ENCODE measurements at places on chromosomes 7 and 10.
A peak's percentile ranks its signal among the peaks of the same experiment; 100 is the strongest.

GRCh38 chr7:101804967-101805366 is 12.5 kb upstream of the CUX1 start:
- no peak for DNase-seq

DNA sequence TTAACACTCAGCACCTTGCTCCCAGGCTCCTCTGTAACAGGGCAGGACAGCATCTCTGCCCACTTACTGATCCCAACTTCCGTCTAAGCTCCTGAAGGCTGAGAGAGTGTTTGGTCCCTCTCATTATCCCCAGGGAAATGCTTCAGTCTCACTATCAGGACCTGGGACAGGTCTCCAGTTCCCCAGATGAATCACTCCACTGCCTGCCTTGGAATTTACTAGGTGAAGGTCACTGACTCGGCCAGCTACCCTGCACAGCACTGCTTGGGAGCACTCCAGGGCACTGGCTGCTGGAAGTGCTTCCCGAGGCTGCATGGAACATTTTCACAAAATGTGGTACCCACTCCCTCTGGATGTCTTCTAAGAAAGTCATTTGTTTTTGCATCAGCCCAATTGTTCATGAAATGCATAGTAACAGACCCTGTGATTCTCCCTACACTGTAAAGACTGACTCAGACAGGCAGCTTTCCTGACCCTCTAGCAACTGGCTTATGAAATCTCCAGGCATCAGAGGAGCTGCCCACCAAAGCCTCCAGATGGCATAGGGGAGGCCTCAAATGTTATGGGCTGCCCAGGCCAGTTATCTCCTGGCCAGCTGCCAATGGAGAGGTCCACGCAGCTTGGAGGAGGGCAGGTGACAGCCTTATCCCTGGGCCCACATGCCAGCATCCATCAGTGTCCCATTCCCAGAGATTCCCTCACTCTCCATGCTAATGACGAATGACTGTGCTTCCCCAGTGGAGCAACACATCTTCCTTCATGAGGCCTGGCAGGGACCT is 89.1 kb downstream of the GFRA1 start:
- peak; percentile 67 for DNase-seq

DNA sequence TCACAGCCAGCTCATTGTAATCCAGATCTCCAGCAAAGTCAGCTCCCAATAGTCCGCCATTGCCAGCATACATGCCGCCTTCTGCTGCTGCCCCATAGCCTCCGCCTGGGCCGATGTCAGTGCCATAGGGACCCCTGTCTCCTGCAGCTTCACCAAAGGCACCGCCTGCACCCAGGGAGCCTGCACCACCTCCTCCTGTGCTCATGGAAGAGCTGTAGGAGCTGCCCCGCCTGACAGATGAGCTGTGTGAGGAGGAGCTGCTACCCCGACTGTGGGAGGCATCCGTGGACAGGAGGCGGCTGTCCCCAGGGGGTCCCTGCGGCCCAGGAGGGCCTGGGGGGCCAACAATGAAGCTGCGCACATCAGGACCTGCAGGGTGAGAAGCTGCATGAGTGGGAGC is 51.7 kb downstream of the COL17A1 start:
- DNase-seq = no peak

GRCh38 chr7:108570146-108570755 is 577 bp downstream of the DNAJB9 start:
- DNase-seq = no peak

GRCh38 chr7:80635998-80636397 is 2.4 kb upstream of the CD36 start:
- DNase-seq = no peak

DNA sequence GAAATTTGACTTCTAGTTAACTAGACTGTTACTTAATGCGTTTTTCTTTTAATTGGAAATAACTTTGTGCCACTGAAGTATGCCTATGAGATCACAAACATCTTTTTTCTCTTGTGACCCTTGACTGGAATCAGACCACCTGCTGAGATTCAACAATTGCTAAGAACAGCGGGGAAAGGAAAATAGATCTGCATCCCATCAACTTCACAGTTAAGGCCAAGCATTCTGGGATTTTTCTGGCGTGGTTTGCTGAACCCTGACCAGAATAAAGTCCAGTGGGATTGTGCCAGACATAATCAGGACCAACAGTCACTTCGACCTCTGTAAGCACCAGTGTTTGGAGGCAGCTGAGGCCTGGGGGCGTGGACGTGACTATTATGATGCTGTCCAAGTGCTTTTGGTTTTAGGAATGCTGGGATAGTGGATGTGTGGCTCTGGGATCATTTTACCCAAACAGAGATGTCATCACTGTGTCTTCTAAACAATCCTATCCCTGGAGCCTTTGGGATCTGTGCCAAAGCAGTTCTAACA is 373.3 kb upstream of the PRKCQ start:
- DNase-seq = no peak

DNA sequence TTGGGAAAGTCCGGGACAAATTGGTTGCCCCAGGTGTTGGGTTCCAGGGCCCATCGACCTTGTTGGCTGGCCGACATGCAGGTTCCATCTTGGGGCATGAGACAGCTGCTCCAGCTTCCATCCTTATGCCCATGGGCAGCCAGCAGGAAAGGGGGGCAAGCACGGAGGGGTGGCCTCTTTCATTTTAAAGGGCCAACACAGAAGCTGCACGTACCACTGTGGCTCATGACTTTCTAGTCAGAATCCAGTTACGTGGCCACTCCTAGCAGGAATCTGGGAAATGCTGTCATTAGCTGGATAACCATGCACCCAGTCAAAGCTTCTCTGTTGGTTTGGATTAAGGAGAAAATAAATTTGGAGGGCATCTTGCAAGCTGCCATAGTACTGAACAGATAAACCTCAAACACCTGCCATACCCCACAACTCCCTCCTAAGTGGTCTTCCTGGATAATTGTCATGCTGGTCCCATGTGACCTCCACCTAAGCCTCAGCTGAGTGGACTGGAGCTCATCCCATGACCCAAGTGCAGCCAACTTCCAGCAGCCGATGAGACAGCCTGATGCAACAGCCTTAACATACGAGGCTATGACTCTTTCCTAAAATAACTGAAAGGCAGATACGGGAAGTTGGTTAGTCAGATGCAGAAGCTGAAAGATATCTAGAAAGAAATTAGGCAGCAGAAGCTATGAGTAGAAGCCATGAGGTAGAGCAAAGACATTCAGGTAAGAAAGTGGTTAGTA is 21.4 kb upstream of the GSDME start:
- DNase-seq = no peak

GRCh38 chr10:124728830-124729661 is 15.1 kb downstream of the FAM53B start:
- no peak for DNase-seq

DNA sequence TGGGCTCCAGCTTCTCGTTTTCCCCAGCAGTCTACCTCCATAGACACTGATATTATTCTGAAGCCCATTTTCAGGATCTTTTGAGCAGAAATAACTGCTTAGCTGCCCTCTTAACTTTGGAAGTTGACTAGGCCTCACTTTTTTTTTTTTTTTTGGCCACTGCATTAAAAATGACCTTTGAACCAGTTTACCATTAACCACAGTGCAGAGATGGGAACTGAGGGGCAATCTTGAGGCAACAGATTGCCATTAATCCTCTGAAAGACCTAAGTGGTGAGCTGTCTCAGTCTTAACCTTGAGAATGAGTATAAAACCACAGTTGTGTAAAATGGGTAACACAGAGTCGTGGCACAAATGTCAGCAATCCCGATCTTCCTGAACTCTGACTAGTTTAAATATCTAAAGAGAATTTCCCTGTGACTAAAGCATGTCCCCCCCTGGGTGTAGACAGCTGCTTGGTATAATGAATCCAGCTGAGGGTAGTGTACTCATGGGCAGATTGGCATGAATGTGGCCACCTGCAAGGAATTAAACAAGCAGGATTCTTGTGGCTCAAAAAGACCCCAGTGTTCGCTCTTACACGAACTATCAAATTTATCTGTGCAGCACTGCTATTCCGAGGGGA is 46.1 kb upstream of the FMC1 start:
- DNase-seq = no peak

GRCh38 chr10:27240212-27241009 is at the start of gene ACBD5:
ACBD5 (minus strand) TSS chr10:27240797; CDS start chr10:27240688, 109 bp downstream.
- peak; percentile 67 for DNase-seq

- DNase-seq = no peak
These were observed 102.1 kb upstream of the MAGI2 start for GRCh38 chr7:79555571-79555970.

- DNase-seq = peak; percentile 22
These were observed 66.2 kb upstream of the ARID5B start for GRCh38 chr10:61835069-61835945.

DNA sequence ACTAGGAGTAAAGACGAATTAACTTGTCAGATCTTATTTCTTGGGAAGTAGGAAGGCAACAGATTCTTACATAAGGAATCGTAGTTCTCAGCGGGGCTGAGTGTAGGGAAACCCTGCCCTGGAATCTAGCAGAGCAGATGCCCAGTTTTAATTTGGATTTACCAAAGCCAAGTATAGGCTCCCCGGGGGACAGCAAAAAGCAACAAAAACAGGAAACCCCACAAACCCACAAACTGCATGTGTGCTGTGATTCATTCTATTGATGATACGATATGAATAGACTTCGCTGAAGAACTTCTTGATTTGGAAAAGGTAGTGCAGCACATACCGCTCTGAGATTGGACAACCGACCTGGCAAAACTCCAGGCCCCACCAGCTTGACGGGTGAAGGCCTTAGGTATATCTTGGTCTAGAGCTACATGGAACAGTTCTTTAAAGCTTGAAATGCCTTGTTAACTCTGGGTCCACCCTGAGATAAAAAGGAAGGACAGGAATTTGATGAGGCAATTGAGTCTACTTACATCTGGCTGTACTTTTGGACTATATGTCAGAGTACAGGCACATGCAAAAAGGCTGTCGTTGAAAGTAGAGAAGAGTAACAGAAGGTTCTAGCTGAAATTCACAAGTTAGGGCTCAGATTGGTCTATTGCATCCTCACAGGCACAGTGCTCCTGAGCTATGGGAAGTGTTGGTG is 49.1 kb downstream of the STRA8 start:
- no peak for DNase-seq

DNA sequence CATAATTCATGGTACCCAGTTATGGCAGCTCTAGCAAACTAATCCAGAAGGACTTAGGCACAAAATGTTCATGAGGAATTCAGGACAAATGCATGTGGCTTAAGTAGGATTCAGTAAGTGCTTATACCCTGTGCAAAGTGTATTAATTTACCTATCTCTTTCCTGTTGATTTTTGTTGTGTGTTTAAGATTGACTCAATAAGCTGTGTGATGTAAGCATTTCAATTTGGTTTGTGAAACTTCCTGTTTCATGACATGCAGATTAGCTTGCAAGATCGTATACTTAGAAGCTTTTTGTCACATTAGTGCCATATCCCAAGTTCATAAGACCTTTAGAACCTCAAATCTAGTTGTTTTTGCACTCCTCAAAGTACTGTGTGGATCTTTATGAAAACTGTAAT is 416.7 kb downstream of the ARL4A start:
- no peak for DNase-seq

GRCh38 chr7:32868116-32868515 is 23.4 kb downstream of the KBTBD2 start:
- no peak for DNase-seq

GRCh38 chr7:70355198-70356020 is 757.1 kb downstream of the AUTS2 start:
- DNase-seq = no peak

GRCh38 chr10:6995341-6995740 is 415.3 kb upstream of the PRKCQ start:
- DNase-seq = no peak

GRCh38 chr10:109953766-109954165 is 30.5 kb upstream of the XPNPEP1 start:
- no peak for DNase-seq

DNA sequence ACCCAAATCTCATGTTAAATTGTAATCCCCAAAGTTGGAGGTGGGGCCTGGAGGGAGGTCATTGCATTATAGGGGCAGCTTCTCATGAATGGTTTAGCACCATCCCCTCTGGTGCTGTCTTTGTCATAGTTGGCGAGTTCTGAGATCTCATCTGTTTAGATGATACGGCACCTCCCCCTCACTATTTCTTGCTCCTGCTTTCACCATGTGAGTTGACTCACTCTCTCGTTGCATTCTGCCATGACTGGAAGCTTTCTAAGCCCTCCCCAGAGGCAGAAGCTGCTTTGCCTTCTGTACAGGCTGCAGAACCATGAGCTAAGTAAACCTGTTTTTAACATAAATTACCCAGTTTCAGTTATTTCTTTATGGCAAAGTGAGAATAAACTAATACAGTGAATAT is 18.9 kb upstream of the ZNF138 start:
- DNase-seq = no peak

DNA sequence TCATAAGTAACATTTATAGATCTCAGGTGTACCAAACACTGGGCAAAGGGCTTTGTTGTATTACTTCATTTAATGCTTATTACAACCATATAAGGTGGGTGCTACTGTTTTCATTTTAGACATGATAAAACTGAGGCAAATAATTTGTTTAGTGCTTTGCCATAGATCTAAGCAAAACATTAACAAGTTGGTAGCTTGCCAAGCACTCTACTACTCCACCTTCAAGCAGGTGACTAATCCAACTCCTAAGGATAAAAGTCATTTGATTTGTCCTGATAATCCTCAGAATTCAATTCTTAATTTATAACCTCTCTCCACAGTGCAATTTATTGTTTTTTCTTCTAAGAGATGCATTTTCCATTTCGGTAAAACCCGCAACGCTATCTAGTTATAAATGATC is 646.4 kb downstream of the GRM8 start:
- DNase-seq = no peak

- no peak for DNase-seq
These were observed 85.5 kb downstream of the PARD3 start for GRCh38 chr10:34729619-34730018.

DNA sequence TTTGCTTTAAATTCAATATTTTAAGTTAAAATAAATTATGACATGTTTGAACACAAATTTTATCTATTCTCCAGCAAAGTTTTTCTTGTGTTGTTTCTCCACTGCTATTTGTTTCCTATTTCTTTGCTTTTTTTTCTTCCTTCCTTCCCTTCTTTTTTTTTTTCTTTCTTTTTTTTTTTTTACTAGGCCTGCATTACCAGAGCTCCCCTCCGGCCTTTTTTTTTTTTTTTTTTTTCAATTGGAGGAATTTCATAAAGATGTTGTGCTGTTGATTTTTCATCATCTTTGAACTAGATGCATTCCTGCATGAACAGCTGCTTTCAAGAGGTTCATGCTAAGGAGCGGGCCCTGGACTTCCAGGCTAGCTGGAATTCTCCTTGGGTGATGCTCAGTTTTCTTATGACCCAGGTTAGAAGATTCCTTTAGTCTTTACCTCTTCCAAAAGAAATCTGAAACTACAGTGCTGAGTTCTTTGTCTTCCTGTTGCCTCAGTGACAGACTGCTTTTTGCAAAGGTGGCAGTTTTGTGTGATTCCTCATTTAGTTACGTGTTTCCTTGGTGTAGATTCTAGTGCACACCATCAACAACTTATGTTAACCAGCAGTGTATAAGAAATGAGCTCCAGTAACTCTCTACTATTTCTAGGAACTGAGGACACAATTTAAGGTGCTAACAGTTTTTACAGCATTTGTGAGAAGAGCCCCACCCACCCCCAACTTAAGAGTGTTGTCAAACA is 4.8 kb upstream of the CAMK1D start:
- no peak for DNase-seq

Measured in T1000 (cell line).